ENCODE measurements at places on chromosomes 3 and 15.

- DNase-seq = no peak
Measured at GRCh38 chr15:83290236-83290635, 5.8 kb upstream of the BNC1 start.

DNA sequence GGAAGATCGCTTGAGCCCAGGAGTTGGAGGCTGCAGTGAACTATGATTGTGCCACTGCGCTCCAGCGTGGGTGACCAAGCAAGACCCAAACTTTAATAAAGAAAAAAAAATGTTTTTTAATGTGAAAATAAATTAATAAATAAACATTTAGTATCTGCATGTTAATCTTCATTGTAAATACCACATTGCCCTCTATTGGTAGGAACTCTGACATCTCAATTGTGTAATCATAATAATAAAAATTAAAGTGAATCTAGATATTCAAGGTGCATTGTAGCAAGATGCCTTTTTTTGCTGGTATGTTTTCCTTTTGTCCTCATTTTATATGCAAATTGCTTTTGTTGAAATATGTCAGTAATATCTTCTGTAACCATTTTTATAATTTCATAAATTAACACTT is 95.0 kb upstream of the LIMD1 start:
- DNase-seq = no peak

- DNase-seq = no peak
Measured at GRCh38 chr3:5219216-5219615, 31.7 kb downstream of the EDEM1 start.

DNA sequence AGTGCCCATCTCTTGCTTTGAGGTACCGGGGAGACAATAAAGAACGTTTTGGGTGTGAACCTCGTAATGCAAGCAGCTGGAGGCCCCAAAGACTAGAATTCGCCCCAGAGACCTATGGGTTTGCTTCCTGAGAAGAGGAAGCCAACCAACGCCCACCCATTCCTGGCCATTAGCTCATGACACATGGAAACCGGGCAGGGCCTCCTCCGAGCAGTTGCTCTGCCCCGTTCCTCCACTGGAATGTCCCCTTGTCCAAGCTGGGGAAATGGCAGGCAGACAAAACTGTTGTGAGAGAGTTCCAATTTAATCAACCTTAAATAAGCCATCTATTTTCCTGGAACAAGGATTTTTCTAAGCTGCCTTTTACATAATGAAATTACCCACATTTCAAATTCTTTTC is 250.9 kb upstream of the IGF1R start:
- DNase-seq = no peak

GRCh38 chr3:188531210-188531609 is 377.3 kb downstream of the LPP start:
- DNase-seq = no peak

DNA sequence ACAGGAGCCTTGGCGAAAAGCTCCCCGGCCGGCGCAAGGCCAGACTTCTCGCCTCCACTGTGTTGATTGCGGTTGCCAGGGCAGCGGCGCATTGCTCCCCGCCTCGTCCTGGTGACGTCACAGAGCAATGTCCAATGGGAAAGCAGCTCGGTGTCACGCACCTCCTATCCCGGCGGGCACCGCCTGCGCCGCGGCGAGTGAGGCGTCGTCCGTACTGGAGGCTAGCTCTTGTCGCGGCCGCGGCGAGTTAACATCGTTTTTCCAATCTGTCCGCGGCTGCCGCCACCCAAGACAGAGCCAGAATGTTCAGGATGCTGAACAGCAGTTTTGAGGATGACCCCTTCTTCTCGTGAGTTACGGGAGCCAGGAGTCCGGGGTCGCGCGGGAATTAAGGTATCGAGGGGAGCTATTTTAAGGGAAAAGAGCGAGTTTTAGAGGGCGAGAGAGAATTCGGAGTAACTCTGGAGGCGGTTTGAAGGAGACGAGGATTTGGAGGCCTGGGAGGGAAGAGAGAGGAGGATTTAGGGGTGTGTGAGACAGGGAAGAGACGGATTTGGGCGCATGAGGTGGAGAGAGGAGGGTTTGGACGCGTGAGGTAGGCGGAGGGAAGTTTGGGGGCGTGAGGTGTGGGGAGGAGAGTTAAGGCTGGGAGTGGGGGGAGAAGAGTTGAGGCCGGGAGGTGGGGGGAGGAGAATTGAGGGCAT is at the start of gene MLF1:
Gene MLF1 (plus strand): TSS at position 196 of the 704 bp plus-strand sequence. CDS start 107 bp downstream, at position 303.
- peak; percentile 74 for DNase-seq

DNA sequence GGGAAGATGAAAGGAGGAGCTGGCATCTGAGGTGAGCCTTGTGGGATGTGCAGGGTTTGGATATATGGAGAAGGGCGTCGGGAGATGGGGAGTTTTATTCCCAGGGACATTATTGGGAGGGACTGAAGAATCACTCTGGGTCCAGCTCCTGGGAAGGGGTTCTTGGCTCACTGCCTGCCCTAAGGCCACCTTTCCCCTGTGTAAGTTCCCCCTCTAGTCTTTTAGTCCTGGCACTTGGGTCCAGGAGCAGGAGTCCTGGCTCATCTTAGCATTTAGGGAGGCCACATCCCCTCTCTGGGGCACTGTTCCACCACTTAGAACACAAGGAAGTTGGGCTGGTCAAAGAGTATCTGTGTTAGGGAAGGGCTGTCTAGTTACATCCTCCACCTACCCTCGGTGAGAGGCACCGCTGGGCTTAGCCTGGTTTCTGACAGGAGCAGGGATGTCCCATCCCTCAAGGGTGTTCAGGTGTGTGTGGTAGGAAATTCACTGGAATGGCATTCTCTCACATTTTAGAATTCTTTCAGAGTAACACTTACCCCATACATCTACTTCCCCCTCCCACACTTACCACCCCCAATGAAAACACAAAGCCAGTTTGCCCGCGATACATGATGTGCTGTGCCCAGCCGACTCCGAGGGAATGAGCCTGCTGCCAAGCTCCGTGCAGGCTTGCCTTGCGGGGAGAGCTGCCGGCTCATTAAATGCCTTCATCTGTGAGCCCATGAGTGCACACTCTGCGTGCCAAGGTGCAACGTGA is 86.7 kb downstream of the FAM43A start:
- no peak for DNase-seq

GRCh38 chr3:47746264-47746663 is 35.4 kb downstream of the SMARCC1 start:
- no peak for DNase-seq

DNA sequence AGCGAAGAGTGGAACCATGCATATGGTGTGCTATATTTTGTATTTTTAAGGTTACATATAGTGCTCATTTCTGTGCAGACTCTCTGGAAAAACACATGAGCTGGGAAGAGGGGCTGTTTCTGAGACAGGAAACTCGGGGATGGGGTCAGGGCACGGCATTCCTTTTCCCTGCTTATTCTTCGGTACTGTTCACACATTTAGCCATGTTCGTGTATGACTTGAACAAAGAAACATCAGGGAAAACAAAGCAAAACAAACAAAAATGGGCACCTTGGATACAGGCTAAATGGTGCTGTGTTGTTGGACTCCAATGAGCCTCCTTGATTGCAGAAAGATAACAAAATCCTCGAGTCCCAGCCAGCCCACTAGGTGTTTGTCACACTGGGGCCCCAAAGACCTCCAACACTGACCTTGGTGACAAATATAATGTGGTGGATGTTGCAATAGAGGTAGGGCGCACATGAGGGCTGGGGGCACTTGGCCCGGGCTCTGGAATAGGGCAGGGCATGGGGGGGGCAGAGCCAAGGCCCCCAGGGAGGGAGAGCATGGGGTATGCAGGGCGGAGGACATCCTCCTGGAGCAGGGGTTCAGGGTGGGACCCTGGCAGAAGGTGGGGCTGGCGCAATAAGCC is 19.3 kb downstream of the DNASE1L3 start:
- DNase-seq = no peak

- DNase-seq = no peak
Measured at GRCh38 chr3:40079847-40080240, 229.7 kb upstream of the EIF1B start.
